ENCODE measurements at places on chromosomes 3 and 15.

DNA sequence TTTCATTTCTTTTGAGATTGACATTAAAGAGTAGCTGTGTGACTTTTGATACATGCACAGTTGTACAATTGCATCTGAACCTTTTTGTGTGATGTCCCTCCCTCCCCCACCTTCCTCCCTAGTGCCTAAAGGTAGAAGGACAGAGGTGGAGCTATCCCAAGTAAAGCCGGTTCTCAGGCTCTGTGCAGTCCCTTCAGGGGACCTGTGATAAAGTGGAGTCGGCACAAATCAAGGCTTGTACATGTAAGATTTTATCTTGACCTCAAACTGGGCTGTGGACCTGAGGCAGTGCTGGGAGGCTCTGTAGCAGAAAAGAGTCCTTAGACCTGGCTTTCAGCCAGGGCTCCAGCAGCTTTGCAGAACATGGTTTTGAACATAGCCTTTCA, 55.5 kb upstream of the CMTM7 start:
- DNase-seq: no peak

- no peak for DNase-seq
Observed at GRCh38 chr3:168847291-168847883, 751.7 kb upstream of the GOLIM4 start.

DNA sequence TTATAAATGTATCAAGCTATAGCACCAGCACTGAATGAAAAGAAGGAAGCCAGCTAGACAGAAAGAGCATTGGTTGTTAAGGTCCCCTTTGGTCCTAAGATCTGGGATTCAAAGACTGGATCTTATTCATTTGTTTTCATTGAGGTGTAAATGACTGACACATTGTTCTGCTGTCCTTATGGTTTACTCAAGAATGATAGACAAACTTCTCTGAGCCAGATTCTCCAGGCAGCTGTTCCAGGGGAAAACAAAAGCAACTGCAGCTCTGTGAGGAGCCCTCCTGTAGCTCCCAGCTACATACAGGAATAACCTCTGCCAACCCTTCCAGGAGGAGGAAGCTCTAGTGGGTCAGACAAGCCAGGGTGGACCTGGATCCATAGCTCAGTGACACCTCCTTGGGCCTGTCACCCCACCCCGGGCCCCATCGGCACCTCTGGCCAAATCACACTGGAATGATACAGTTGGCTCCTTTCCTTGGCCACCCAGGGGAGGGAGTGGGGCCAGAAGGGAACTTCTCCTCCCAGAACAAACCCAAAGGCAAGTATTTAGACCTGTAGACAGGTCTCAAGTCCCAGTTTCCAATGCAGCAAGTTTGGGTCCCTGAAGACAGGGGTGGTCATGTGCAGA, 57.8 kb downstream of the ZNF621 start:
- DNase-seq: no peak

GRCh38 chr3:42747581-42747980, 25.5 kb downstream of the CCDC13 start:
- no peak for DNase-seq

- no peak for DNase-seq
Observed at GRCh38 chr15:42933886-42934667, 13.5 kb upstream of the TTBK2 start.

DNA sequence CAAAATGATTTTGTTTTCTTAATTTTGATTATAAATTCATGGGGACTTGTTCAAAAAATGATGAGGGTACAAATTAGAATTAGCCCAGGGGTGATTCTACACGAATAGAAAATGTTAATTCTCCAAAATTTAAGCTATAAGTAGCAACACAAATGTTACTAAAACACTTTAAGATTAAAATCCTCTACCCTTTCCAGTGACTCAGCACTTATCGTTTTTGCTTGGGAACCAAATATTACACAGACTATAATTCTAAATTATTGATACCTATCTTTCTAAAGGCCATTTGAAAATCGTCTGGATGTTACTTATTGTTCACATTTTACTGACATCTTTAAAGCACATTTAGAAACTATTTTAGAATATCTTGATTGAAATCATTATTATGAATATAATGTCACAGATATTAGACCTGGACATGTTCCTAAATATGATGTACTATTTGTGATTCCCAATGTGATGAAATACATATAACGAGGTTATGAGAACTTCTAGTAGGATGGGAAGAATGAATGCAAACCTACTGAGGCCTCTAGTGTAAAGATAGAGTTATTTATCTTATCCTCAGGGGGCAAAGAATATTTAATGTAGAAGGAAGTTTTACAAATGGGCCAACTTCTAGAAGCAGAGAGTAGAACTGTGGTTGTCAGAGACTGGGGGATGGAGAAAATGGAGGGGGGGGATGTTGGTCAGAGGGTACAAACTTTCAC, 132.0 kb upstream of the TP63 start:
- no peak for DNase-seq

DNA sequence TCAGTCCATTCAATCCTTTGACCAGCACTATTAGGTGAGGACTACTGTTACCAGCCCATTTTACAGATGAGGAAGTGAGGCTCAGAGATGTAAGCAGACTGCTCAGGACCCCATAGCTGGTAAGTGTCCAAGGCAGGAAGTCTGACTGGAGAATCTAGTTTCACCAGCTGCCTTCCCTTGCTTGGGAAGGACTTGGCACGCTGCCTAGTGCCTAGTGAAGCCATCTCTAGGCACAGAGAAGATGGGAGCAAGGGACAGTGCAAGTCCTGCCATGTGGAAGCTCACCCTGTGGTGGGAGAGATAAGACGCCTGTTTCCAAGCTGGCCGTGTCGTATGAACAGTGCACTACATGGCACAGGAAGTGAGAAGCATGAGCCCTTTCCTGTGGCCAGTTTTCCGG, 111.8 kb upstream of the TMC3 start:
- no peak for DNase-seq

DNA sequence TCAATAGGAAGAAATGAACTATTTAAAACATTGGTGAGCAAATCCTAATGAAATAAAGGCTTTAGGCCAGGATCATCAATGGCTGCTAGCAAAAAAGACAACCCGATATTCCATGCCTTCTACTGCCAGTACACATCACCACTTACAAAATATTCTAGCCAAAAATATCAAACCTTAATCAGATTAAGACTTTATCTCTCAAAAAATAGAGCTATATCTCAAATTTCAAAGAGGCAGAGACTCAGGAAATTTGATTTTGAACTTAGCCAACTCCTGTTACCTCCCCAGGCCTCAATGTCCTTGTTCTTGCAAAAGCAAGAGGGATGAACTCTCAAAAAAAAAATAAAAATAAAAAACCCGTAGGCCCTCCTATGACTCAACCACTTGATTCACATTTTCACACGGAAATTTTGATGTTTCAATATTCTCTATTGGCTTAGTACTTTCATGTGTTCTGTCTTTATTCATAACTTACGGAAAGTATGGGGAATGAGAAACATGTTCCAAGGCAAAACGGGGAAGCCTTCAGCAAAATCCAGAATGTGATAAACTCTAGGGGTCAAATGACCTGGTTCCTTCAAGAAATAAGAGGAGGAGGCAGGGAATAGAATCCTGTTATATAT, 273.3 kb upstream of the ZPLD1 start:
- no peak for DNase-seq

DNA sequence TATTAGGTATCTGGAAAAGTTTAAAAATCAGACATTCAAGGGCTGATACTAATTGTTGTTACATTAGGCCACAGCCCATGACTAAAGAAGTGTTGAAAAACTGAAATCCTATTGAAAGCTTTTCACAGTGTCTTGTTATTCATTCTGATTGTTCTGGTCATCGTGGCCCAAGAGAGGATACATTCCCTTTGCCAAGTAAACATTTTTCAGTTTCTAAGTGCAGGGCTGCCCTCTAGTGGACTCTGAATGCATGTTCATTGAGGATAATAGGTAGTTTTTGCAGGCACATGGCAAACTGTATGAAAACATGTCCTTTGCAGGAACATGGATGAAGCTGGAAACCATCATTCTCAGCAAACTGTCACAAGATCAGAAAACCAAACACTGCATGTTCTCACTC, 181.1 kb downstream of the MYRIP start:
- DNase-seq: no peak

- no peak for DNase-seq
Observed at GRCh38 chr3:32551087-32551486, 19.6 kb downstream of the DYNC1LI1 start.

DNA sequence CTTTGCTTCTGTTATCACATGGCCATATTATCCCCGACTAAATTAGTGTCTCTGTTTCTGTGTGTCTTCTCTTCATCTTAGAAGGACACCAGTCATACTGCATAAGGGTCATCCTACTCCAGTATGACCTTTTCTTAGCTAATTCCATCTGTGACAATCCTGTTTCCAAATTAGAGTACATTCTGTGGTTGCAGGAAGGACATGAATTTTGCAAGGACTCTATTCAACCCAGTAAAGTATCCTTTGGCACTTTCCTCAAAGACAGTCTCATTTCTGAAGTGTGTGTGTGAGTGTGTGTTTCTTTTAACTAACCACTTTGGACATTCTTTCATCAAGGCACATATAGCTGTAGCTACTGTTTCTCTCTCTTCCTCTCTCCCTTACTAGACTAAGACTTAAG, 15.2 kb upstream of the MME start:
- DNase-seq: no peak

- peak; percentile 41 for DNase-seq
Observed at GRCh38 chr3:46276497-46277099, 34.3 kb downstream of the CCR3 start.

GRCh38 chr3:60579734-60580133, 671.5 kb downstream of the FHIT start:
- no peak for DNase-seq

- DNase-seq: no peak
Observed at GRCh38 chr3:36678216-36679013, 85.9 kb downstream of the DCLK3 start.

- DNase-seq: no peak
Observed at GRCh38 chr3:141257961-141258360, 26.3 kb downstream of the PXYLP1 start.

- DNase-seq: peak; percentile 28
Observed at GRCh38 chr15:66566963-66567531, 1.2 kb upstream of the LCTL start.

- no peak for DNase-seq
Observed at GRCh38 chr3:145197051-145197820, 963.7 kb downstream of the PLOD2 start.

- DNase-seq: no peak
Observed at GRCh38 chr3:31077021-31077601, 182.7 kb upstream of the GADL1 start.

GRCh38 chr15:66866656-66867055, 164.6 kb downstream of the SMAD6 start:
- DNase-seq: no peak

GRCh38 chr3:81741216-81741615, 20.2 kb downstream of the GBE1 start:
- no peak for DNase-seq

GRCh38 chr15:45100884-45101625, 12.9 kb downstream of the DUOX2 start:
- DNase-seq: no peak

DNA sequence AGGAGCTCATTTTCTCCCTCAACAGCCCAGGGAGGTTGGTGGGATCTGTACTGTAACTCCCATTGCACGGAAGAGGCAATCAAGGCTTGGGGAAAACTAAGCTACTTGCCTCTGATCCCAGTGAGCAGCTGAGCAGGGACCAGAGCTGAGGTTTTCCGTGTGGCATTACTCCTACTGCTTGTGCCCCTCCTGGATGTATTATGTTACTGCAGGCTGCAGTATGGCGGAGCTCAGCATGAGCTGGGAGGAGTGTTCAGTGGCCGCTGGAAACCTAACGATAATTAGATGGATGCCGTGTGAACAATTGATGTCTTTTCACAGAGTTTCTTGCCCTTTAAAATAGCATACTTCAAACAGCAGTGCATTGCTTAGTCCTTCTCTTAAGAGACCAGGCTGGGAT, 2.0 kb upstream of the TPRG1 start:
- DNase-seq: no peak

DNA sequence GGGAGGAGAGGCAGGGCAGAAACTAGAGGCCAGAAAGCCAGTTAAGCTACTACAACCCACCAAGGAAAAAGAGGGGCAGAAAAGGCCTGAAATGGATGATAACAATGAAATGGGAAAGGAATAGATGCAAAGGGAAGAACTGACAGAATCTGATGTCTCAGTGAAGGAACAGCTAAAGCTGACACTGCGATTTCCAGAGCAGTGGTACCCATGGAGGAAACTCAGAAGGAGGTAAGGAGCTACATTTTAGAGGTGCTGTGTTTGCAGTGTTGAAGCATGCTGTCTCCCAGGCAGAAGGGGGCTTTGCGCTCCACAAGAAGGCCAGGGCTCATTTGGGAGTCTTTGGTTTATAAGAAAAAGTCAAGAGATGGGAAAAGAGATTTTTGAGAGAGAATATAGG, 38.0 kb downstream of the ZBTB38 start:
- no peak for DNase-seq

GRCh38 chr3:140187028-140187427, 252.0 kb downstream of the CLSTN2 start:
- DNase-seq: no peak

DNA sequence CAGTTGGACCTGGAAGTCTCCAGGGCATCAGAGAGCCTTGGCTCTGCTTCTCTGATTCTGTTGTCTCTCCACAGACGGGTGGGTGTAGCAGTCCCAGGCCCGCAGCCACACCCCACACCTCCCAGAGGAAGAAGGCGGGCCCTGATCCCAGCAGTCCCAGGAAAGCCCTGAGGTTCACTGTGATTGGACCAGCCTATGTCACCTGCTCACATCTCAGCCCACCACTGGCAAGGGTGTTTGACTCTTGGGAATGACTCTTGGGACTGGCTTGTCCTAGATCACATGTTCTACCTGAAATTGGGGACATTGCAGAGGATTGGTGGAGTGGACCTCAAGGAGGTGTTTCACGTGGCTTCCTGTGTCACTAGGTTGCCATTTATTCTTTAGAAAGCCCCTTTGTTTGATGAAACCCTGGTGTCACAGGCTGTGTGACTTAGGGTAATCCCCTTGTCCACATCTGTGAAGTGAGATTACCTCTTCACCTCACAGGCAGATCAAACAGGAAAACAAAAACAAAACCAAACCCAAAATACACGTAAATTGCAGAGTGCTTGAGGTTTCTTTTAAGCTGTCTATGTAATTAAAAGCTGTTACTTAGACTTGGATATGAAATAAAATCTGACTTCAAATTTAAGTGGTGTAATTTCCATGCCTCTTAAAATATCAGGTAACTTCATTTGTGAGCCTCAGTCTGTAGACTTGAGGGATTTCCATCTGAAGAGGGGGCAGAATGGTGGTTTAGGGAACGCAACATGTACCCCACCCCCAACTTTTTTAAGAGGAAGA, 26.7 kb downstream of the FLNB start:
- DNase-seq: no peak

- DNase-seq: no peak
Observed at GRCh38 chr3:183542355-183542754, 13.2 kb downstream of the KLHL6 start.

DNA sequence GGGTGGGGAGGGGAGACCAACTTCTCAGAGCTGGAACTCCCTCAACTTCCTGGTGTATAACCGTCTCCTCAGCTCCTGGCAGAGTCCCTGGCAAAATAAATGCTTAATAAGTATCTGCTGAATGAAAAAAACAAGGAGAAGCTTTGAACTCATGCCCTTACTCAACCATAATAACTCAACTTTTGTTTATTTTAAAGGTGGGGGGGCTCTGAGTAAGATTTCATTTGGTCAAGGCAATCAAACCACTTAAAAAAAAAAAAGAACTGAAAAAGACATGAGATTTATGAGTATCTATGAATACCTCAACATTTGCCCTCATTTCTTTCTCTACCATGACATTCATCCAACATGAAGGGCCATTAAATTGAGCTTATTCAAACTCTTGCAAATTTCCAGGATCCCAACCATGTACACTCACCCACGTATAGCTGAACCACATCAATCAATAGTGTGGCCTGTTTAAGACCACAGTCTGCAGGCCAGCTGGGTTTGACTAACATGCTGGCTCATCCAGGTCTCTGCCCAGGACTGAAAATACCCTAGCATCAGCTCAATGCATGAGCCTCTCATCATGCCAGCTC, 157.9 kb downstream of the FOXP1 start:
- DNase-seq: no peak
